ENCODE measurements at places on chromosomes 16 and 17.

GRCh38 chr16:57527610-57528360 lies 8.6 kb downstream of the CCDC102A start:
- peak; percentile 14 for DNase-seq

- no peak for DNase-seq
These were observed 13.4 kb downstream of the TPSG1 start for GRCh38 chr16:1211451-1212268.

DNA sequence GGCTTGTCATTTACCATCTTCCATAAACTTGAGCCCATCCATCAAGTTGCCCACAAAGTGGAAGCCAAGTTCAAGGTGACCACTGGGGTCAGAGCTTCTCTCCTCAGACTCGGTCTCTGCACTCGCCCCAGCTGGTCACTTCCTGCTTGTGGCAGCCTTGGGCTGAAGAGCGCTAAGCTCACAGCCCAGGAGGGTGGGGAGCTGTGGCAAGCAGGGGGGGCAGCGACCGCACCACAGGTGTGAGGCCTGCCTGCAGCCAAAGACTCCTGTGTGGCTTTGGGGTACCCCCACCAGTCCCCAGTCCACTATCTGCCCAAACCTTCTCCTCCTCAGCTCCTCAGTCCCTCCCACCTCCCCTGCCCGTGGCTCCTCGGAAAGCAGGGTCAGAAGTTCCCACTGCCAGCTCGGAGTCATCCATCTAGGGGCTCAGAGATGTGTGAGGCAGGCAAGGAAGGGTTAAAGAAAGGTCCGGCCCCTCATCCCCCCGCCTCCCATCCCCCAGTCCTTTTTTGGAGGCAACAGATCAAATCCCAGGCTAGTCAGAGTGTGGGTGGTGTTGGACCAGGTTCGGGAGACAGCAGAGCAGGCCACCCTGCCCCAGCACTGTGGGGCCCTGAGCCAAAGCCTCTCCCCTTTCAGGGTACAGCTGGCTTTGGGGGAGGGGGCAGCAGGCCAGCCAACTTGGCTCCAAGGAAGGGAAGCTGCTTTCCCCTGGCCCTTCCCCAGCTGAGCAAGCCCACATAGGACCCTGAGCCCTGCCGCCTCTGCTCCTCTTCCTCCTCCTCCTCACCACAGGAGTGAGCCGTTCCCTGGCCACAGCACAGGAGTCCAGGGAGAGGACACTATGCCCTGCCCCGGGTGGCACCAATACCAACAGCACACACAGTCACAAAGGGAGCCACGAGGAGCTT lies 3.2 kb downstream of the CSF3 start:
- DNase-seq: peak; percentile 25

DNA sequence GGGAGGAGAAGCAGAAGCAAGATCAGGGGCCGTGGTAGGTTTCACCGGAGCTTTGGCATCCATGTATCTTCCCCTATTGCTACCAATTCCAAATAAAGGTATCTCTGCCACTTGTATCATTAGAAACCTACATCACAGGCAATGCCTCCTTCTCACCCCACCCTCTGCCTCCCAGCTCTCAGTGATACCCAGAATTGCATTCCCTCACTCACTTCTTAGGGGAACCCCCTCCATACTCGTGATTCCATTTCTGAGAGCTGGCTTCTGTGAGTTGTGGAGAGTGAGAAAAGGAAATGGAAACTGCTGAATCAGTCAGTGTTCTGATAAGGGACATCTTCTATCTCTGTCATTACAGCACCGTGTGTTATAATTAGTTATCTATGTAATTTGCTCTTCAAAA lies 2.3 kb upstream of the CCL3 start:
- no peak for DNase-seq

- no peak for DNase-seq
These were observed 86.4 kb downstream of the MRM1 start for GRCh38 chr17:36687736-36688135.

DNA sequence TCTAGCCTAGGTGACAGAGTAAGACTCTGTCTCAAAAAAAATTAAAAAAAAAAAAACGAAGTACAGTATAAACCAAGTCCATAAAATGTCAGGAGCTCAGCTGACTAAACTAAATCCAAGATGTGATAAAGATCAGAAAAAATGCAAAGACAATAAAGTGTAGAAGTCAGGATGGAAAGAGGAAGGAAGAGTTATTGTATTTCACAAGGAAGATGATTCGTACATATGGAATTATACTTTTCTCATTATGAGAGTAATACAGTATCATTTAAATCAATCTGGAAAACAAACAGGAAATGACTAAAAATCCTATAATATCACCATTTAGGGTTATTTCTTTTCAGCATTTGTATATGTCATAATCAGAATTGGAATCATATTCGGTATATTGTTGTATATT lies 11.4 kb upstream of the APOH start:
- DNase-seq: no peak

DNA sequence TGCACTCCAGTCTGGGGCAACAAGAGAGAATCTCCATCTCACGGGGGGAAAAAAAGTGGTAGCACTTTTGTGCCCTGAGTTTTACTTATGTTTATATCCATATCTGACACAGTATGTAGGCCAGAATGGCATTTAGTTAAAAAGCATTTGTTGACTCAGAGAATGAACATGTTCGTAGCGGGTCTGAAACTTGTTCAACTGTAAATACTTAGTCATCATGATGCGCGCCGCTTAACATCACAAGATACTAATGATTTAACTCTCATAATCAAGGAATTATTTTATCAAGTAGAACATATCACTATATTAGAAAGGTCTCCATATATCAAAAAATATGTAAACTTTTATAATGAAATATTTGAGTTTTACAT lies 55.3 kb upstream of the ITGA2B start:
- DNase-seq: no peak

DNA sequence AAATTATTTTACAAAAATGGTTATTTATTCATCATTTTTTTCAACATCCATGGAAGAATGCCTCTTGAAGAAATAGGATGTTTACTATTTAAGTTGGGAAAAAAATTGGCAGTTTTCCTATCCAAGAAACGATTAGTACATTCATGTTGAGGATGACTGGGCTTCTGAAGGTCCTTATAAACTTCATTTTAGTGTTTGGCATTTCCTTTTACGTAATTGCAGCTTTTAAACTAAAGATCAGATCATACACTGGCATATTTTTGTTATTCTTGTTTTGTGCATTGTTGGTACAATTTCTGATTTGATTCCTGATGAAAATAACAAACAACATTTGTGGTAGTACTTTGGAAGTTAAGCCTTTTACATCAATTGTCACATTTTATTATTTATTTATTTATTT lies 11.5 kb downstream of the KCNJ16 start:
- DNase-seq: no peak

DNA sequence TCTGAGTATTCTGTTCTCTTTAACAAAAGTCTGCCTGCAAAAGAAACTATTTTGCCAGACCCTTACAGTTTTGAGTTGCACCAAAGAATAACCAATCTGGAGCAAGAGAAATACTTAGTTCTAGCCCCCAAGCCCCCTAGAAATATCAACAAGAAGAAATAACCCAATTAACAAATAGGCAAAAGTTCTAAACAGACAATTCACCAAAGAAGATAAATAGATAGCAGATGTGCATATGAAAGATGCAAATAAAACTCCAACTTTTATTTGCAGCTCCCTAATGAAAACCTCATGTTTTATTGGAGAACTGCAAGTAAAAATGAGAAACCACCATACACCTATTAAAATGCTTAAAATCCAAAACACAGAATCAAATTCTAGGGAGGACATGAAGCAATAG lies 1308.0 kb downstream of the CDH11 start:
- DNase-seq: no peak

GRCh38 chr16:70766658-70767057 lies 34.3 kb downstream of the VAC14 start:
- no peak for DNase-seq

GRCh38 chr17:36066365-36066985 lies 2.4 kb downstream of the CCL18 start:
- DNase-seq: no peak

DNA sequence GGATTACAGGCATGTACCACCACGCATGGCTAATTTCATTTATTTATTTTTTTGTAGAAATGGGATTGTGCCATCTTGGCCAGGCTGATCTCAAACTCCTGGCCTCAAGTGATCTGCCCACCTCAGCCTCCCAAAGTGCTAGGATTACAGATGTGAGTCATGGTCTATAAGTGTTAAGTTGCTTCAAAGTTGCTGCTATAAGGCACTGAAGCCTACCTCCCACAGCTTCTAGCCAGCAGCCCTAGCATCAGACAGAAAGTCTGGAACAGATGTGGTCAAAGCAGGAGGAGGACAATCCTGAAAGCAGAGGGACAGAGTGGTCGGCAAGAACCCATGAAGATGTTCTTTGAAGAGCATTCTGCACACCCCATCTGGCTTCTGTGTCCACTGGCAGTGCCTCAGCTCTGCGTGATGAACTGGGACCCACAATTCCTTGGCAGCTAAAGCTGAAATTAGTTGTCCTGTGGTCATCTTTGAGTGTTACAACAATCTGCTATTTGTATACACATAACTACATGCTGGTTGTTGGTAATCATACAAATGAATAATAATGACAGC lies 11.2 kb downstream of the MAP3K14 start:
- DNase-seq: no peak

DNA sequence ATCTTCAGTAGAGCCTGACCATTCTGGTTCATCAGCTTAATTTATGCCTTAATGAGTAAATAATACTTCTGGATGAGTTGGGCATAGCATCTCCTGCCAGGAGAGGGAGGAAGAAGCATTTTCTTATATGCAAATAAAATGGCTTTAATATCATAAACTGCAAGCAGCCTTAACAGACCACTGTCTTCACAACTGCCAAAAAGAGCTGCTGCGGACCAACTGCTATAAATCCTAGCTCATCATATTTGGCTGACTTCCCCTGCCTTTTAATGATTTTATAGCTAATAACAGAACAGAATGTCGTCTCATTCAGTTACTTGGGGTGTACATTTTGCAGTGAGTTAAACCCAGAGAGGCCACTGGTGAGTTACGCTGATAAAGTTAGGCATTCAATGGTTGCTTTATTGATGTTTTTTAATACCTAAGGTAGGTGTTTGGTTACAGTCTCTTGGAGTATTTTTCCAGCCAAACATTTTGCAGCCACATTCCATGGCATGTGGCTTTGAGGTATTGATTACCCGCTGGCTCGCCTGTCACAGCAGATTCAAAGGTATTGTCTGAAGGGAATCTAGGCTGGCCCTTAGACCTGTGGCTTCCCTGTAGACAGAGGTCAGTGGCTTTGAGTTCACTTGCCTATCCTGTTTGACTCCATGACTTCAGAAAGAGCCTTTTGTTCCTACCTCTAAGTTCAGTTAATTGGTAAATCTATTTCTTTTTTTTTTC lies 16.4 kb downstream of the FAM20A start:
- DNase-seq: no peak

GRCh38 chr16:64975821-64976220 lies 146.0 kb downstream of the CDH11 start:
- DNase-seq: no peak

- no peak for DNase-seq
These were observed 26.6 kb downstream of the PIPOX start for GRCh38 chr17:29069526-29070041.

GRCh38 chr16:87757841-87758426 lies 7.9 kb downstream of the KLHDC4 start:
- no peak for DNase-seq

DNA sequence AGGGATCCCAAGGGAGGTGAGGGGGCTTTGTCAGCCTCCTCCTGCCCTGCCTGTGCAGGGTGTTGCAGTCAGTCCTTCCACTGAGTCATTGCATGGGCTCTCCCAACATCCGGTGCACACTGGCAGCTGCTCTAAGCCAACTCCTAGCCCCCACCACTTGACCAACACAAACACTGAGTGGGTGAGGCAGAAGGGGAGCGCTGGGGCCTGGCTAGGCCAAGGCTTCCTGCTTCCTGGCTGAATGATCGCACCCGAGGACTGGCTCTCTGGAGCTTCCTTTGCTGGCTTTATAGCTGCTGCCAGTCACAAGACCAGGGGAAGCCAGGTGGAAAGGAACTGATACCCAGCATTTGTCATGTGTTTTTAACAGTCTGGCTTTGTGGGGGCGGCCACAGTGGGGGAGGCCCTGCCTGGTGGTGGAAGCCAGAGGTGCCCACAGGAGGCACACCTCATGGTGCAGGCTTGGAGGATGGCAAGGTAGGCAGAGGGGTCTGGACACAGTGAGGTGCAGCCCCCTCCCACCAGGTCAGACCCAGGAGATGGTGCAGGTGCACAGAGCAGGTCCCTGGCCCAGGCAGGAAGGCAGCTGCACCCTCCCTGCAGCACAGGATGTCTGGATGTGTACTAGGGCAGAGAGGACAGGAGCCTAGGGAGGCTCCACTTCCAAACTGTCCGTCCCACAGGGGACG lies 6.8 kb downstream of the MPG start:
- no peak for DNase-seq

DNA sequence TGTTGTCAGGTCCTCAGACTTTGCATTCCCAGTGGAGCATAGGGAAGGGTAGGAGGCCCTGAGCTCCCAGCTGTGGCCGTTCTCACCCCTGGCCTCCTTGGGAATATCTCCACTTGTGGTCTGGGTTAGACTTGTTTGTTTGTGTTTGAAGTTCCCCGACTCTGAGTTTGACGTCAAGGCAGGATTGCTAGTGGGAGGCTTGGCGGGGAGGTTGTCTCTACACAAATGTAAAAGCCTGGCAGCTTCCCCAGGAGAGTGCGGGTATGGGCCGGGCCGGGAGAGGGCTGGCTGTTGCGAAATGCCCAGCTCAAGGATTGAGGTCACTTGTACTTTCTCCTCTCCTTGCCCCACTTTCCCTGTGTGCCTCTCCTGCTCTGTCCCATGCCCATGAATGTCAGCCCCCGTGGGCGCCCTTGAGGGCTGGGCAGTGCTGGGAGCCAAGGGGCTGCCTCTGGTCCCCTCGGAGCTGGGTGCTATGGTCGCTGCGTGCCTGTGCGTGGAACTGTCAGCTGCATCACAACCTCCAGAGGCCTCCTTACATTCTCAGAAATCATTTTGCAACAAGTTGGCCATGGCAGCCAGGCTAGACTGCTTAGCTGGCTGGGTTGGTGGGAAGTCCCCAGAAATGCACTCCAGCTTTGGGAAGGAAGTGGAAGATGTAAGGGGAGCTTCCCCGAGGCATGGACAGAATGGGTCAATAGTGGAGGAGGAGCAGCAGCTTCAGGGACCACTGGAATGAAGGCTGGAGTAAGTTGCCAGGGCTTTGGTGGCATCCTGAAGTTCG lies 84.3 kb downstream of the KSR1 start:
- no peak for DNase-seq

- DNase-seq: no peak
These were observed 3.3 kb downstream of the ERBB2 start for GRCh38 chr17:39702901-39703893.

GRCh38 chr16:2206780-2207433 lies 1.7 kb downstream of the MLST8 start:
- DNase-seq: no peak

GRCh38 chr17:42010898-42011516 lies 6.2 kb downstream of the DNAJC7 start:
- peak; percentile 64 for DNase-seq
